ENCODE measurements at places on chromosomes 2 and 18.

DNA sequence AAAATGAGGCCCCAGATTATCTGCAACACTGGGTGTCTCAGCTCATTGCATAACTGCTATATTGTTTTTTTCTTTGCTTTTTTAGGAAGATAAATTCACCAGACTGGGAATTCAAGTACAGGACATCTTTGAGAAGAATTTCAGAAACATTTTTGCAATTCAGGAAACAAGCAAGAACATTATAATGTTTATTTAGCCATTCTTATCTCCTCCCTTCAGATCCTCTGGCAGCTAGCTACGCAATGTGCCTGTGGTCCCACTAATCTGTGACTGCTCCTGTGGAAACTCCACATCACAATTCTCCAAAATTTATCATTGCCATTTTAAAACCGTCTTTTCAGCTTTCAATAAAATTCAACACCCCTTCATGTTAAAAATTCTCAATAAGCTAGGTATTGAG lies 126.8 kb downstream of the SP100 start:
- DNase-seq = no peak

GRCh38 chr2:78281164-78281563 lies 744.3 kb upstream of the REG3G start:
- DNase-seq = no peak

DNA sequence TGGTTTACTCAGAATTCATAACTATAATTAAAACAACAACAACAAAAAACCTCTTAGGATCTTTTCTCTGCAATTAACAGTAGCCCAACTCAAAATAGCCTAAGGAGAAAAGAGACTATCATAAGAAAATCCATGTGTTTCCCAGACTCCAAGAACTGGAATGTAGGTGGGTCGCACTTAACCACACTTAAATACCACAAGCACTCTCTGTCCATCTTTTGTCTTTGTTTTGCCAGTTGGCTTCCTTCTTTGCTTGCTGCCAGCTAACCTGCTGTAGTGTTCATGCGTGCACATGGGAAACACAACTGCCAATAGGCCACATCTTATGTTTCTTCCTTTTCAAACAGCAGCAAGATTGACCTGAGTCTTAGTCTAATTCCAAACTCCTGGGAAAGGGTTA lies 24.1 kb upstream of the ACVR1 start:
- no peak for DNase-seq

GRCh38 chr2:157256626-157257025 lies 879 bp upstream of the GALNT5 start:
- DNase-seq = no peak

DNA sequence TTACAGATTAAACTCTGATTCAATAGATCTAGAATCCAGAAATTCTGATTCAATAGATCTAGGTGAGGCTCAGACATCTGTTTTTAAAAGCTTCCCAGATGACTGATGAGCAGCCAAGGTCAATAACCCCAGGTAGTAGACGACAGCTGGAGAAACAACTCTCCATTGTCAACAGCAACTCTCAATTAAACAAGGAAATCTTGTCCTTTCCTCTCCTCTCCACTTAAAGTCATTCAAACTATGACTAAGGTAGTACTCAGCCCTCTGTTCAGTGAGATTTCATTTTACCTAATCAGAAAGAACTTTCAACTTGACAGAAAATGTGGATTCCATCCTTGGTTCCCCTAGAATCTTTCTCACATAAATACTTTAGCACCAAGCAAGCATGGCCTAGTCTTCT lies 94.6 kb upstream of the SCG2 start:
- DNase-seq = no peak

DNA sequence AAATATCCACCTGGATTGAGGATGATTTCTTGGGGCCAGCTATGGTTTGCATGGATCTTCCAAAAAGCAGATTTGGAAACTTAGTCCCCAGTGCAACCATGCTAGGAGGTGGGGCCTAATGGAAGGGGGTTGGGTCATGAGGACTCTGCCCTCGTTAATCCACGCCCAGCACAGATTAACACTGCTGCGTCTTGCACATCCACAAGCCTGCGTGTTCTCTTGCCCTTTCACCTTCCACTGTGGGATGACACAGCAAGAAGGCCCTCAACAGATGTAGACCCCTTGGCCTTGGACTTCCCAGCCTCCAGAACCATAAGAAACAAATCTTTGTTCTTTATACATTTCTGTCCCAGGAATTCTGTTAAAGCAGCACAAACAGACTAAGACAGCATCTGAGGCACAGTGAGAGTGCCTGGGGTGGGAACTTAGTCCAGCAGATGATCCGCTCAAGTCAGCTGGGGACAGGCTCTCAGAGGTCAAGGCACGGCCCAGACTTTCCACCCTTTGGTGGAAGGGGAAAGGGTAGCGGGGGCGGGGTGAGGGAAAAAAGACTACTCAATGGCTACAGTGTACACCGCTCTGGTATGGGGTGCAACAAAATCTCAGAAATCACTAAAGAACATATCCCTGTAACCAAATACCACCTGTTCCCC lies 2.4 kb downstream of the RAB17 start:
- DNase-seq = no peak

DNA sequence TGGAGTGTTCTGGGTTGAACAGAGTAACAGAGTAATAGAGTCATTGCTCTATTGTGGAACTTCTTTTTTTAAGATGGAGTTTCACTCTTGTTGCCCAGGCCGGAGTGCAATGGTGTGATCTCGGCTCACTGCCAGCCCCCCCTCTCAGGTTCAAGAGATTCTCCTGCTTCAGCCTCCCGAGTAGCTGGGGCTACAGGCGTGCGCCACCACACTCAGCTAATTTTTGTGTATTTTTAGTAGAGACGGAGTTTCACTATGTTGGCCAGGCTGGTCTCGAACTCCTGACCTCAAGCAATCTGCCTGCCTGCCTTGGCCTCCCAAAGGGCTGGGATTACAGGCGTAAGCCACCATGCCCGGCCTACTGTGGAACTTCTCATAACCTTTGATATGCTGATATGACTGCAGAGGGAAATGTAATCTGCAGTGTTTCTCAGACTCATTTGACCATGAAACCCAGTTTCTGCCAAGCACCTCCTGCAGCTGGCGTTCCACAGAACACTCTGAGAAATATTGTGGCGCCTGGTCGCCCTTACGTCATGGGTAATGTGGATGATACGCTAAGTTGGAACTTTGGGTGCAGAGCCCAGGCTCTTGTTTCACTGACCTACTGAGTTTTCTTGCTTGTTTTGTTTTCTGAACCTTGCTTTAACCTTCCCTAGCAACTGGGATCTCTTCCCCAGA lies 213.8 kb downstream of the BCL2 start:
- DNase-seq = no peak

GRCh38 chr2:57479981-57480380 lies 566.6 kb upstream of the VRK2 start:
- no peak for DNase-seq

DNA sequence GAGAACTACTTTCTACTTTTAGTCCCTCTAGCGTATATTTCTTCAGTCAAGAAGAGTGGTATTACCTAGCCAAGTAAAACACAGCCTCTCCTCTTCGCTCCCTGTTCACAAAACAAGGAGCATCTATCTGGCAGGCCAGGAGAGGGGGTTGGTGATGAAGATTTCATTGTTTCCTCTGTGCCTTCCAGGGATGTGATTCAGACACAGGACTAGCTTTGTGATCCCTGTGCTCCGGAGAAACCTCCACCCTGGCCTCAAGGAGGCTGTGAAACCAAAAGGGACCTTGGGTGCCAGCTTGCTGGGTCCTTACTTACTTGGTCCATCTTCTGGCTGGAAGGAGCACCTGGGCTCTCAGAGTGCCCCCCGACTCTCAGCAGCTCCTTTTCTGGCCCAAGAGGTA lies 5.7 kb downstream of the RHOB start:
- no peak for DNase-seq

GRCh38 chr2:203744091-203744490 lies 37.7 kb downstream of the CD28 start:
- no peak for DNase-seq

- no peak for DNase-seq
These were observed 205.2 kb downstream of the AGPS start for GRCh38 chr2:177597759-177598158.

GRCh38 chr2:209547726-209548125 lies 123.9 kb downstream of the MAP2 start:
- DNase-seq = no peak

- no peak for DNase-seq
These were observed 47.1 kb upstream of the ADAM23 start for GRCh38 chr2:206396211-206396610.

- DNase-seq = no peak
These were observed 16.7 kb downstream of the CAPN10 start for GRCh38 chr2:240603081-240603835.

DNA sequence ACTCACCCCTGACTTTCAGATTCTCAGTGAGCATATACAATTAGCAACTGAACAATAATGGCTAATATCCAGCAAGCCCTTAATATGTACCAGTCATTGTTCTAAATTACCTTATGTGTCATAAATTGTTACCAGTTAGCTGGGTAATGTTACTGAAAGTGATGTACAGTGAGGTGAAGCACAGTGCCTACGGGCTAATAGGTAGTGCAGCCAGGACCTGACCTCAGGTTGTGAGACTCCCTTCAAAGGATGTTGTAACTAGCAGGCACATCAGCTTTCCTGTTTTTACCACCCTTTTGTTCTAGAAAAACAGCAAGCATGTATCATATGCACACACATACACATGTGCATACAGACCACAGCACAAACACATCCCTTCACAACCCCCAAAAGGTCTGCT lies 258.3 kb downstream of the PHLPP1 start:
- no peak for DNase-seq

GRCh38 chr18:48297139-48297538 lies 112.0 kb downstream of the ZBTB7C start:
- no peak for DNase-seq

- DNase-seq = peak; percentile 15
These were observed 20.6 kb upstream of the ATRAID start for GRCh38 chr2:27191070-27191829.

GRCh38 chr2:191544461-191545062 lies 133.4 kb upstream of the NABP1 start:
- DNase-seq = no peak

GRCh38 chr2:176443946-176444345 lies 174.7 kb downstream of the MTX2 start:
- no peak for DNase-seq

DNA sequence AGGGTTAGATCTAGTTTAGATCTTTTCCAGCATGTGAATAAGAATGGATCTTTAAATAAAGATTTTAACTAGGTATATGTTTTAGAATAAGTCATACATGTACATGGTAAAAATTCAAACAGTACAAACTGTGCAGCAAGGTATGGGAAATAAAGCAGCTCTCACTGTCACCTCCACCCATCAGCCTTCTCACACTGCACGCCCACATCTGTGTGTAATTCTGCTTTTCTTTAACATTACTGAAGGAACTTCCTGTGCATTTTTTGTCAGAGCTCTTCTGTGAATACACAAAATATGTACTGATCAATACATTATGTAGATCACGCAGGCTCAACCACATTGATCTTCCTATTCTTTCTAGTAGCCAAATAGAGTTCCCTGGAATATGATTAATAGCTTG lies 3.4 kb downstream of the CASP8 start:
- no peak for DNase-seq

GRCh38 chr18:50871846-50872245 lies 7.1 kb upstream of the ME2 start:
- DNase-seq = no peak

DNA sequence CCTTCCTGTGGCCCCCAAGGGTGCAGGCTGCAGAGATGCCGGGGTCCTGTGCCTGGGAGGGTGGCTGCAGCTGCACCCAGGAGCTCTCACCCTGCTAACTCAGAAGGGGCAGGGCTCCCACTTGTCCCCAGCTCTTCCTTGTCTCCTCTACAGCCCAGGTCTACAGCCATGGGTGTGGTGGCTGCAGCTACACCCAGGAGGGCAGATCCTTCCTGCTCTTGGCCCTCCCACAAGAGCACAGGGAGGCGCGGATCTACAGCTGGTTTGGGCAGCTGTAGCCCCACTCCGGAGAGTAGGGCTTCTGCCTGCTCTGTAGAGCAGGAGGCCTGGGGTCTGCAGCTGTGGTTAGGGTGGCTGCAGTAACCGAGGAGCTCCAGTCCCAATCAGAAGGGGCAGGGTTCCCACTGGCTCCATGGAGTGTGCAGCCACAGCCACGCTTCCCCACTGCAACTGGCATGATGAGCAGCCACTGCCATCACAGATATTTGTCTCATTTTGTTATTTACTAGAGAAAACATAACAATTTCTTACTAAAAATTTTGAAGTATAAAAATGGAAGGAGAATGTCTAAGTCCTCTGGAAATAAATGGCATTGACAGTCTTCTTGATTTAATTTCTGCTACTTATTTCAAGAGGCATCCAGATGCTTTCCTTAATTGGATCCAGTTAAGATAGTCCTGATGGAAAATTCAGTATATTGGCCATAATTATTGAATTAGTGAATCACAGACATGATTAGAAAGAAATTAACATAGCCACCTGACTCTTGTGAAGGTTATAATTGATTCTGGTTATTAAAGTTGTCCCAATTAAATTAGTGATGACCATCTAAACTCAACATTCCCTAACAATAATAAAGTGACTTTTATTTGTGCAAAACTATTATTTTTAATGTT lies 233.6 kb downstream of the KCNE4 start:
- no peak for DNase-seq

Data from effector memory CD4-positive, alpha-beta T cell (primary cell).